Muscle of leg (tissue), 16 donors: ENCODE measurements at places on chromosomes 4 and X. TPM values are rescaled to one million over a fixed set of nuclear protein-coding genes. Genes with fewer than 3 reads are reported as not detected.

DNA sequence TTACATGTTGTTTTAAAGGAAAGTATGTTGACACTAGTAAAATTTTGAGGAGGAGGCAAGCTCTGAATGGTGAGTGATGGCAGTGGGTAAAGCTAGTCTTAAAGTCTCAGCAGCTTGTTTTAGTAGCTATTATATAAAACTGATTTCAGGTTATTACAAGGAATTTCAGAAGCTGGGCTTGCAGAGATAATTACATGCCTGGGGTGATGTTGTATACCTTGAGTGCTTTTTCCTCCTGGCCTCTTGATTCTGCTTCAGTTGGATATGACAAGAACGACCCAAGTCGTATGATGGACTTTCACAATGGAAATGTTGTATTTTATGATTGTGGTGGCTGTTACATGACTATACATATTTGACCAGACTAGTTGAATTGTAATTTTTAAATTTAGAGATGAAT, 175.5 kb upstream of the ADGRL3 start:
- no peak for DNase-seq

- DNase-seq, result peak; percentile 18
These were observed 41.6 kb downstream of the NPNT start for GRCh38 chr4:105936901-105937300.

The GPRASP2 gene
- polyA plus RNA-seq, result 18.1 TPM

The CXorf49 gene
- not detected for polyA plus RNA-seq

The NAT8L gene
- polyA plus RNA-seq, result 2.6 TPM

- DNase-seq, result peak; percentile 55
These were observed 111.0 kb downstream of the PDE5A start for GRCh38 chr4:119517361-119518229.

DNA sequence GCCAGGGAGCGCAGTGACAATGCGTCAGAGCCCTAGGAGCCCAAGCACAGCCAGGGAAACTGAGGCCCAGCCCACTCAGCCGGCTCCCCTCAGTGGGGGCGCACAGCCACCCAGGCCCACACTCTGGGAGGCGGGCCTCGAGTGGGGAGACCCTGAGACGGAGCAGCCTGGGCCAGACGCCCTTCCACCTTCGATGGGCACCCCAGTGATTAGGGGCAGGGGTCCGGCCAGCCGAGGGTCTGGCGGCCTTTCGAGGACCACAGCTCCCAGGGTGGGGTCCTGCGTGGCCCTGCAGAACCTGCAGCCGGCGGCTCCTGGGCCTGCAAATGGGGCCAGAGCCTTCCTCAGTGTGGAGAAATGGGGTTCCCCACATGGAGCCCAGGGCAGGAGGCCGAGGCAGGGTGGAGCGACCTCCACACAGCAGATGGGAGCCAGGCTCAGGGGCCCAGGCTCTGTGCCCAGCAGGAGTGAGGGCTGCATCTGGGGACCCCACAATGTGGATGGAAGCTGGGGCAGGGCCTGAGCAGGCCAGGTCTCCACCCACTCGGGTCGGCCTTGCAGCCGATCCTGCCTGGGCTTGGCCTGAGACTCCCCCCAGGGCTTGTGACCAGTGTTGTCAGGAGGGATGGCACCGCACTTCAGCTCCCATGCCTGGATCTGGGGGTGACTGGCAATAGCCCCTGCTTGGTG, 5.0 kb downstream of the HGFAC start:
- no peak for DNase-seq

GRCh38 chrX:153731117-153731844, 6.6 kb downstream of the ABCD1 start:
- no peak for DNase-seq

The ELK1 gene
- 26.9 TPM for polyA plus RNA-seq

- DNase-seq, result peak; percentile 85
These were observed 166.7 kb downstream of the RPA4 start for GRCh38 chrX:97050392-97050791.

The DHRSX gene
- polyA plus RNA-seq, result 14.4 TPM

GRCh38 chr4:172348426-172348825, 535.2 kb downstream of the GALNTL6 start:
- no peak for DNase-seq

DNA sequence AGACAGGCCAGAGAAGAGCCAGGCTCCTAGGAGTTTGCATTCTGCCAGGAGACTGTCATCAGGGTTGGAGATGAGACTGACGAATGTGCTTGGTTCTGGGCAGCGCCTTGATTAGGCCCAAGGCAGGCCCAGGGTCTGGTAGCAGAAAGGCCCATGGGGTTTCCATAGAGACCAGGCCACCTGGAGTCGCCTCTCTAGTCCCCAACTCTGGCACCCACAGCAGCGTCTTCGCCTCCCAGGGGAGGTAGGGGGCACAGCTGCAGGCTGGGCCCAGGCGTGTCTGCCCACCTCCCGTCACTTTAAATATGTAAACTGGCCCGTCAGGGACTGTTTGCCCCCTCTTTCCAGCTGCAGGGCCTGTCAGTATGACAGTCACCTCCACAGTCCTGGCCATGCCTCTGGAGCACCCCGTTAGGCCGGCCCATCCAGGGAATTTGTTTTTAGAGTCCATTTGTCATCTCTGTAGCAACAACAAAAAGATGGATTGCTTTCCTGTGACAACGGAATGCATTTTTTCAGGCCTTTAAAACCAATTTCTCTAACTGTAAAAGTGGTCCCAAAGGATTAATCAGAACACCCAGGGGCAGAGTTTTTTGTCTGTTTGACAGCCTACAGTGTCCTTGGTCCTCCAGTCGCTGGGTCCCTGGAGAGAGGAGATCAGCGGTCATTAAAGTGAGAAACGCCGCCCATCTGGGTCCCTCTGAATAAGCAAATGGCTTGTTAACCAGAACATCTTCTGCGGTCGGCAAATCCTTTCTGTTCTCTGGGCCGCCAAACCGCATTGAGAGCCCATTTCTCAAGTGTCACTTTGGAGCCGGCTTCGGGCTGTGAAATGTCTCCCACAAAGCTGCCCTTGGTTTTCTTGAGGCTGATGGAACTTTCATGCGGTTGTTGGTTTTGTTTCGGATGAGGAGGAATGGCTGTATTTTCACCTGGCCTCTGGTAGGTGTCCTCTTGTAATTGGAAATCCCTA, 153.0 kb upstream of the PSAPL1 start:
- DNase-seq, result no peak

GRCh38 chrX:22520128-22520828, 247.6 kb downstream of the CBLL2 start:
- no peak for DNase-seq

DNA sequence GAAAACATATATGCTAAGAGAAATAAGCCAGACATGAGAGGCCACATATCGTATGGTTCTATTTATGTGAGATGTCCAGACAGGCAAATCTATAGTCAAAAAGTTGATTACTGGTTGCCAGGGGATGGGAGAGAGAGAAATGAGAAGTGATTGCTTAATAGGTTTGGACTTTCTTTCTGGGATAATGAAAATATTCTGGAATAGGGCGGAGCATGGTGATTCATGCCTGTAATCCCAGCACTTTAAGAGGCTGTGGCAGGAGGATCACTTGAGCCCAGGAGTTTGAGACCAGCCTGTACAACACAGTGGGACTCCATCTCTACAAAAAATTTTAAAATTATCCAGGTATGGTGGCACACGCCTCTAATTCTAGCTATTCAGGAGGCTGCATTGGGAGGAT, 22.4 kb downstream of the RBM47 start:
- no peak for DNase-seq

- no peak for DNase-seq
These were observed 575 bp downstream of the SLC25A6 start for GRCh38 chrX:1391370-1391706.
